ENCODE measurements at places on chromosomes 12 and 14.

DNA sequence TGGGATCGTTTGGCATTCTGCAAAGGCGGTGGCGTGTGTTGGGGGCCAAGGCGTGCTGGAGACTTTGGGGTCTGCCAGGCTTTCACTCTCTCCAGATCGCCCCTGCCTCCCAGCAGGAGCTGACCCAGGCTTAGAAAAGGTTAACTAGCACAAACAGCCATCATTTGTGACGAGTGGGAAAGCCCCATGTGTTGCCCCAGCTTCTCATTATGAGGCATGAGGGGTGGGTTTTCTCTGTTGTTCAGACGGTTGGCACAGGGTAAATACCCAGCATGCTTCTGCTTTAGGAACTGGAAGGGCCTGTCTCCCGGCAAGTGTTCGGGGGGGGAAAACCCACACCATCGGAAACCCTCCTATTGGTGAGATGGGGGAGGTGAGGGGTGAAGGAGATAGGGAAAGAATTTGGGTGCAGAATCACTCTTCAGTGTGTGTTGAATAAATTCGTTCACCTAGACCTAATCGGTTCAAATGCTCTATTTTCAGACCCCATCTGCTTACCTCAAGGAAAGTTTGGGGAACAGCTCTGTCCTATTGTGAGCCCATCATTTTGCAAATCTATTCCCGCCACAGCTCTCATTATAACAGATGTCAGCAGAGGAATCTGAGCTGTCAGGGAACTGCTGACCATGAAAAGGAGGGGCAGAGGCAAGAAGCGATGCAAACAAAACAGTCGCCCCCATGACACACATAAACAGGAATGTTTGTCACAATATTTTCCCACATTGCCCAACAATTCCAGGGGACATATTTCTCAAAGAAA is 34.7 kb upstream of the C12orf42 start:
- no peak for DNase-seq

DNA sequence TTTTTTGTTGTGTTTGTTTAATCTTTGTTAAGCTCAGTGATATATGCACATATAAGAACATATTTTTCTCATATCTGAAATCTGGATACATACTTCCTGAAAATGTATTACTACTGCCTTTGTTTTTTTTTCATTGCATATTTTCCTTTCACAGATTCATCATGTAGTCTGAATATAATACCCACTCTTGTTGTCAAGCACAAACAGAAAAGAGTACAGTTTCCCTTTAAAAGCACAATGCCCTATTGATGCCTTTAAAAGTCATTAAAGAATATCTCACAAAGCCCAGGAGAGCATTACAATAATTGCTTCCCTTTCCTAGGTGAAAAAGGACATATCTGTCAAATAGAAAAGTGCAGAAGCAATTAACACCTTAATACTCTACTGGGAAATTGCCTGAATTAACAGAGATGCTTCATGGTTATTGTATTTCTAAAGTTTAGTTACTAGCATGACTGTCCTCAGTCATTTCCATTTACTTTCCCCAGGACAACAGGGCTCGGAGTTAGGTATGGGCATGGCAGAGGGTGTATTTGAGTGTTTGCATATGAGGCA is 107.4 kb downstream of the GRIP1 start:
- DNase-seq, result no peak

DNA sequence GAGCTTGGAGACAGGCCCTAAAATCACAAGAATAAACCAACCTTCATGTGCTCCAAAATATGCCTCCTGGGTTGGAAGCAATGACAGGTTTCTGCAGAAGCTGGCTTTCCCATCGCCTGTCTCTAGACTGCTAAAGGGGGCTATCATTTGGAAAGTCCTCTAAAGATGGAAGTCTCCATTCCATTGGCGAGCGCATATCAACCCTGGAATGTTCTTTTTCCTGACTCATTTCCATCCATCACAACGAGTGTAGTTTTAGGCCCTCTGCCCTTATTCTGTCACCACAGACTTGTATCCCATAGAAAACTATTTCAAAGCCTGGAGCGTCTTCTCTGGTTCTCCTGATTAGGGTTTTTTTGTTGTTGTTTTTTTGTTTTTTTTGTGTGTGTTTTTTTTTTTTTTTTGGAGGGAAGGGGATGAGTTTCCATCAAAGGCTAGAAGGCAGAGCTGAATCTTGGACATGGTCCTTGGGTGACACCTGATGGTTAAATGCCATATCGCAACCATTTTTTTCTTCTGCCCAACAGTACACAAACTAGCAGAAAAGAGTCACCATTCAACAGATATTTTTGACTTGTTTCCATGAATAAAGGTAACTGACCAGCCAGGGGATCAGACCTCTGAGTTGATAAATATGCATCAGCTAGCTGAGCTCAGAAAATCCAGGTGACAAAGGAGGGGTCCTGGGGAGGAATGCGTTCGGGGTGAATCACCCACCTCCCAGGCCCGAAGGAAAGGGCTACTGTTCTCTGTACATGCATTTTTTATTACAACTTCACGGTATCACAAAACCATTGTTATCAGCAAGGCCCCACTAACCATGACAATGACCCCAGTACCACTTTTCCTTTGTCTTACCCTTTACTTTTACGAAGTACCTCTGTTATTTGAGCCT is 40.5 kb downstream of the KCNA5 start:
- DNase-seq, result no peak

- no peak for DNase-seq
Measured at GRCh38 chr12:116698554-116699075, 39.3 kb downstream of the SPRING1 start.

GRCh38 chr12:124411281-124411878 is 116.5 kb downstream of the RFLNA start:
- no peak for DNase-seq

GRCh38 chr14:89730687-89731086 is 223.8 kb downstream of the EFCAB11 start:
- no peak for DNase-seq

DNA sequence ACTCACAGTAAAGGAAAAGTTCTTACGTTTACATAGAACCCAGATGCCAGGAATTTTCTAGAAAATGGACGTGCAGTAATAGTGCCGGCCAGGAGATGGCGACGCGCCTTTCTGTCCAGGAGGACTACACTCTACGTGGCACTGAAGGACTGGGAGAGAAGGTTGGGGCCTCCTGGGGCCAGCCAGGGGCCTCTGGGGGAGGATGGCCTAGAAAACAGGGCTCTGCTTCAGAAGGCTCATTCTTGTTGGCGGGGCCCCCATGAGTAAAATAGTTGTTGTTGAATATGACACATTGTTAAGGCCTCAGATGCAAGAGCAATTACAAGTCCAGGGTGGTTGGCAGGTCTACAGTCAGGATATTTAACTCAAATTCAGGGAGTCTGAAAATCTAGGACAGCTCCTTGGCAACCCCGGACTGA is 120.1 kb upstream of the MAX start:
- DNase-seq, result peak; percentile 21

DNA sequence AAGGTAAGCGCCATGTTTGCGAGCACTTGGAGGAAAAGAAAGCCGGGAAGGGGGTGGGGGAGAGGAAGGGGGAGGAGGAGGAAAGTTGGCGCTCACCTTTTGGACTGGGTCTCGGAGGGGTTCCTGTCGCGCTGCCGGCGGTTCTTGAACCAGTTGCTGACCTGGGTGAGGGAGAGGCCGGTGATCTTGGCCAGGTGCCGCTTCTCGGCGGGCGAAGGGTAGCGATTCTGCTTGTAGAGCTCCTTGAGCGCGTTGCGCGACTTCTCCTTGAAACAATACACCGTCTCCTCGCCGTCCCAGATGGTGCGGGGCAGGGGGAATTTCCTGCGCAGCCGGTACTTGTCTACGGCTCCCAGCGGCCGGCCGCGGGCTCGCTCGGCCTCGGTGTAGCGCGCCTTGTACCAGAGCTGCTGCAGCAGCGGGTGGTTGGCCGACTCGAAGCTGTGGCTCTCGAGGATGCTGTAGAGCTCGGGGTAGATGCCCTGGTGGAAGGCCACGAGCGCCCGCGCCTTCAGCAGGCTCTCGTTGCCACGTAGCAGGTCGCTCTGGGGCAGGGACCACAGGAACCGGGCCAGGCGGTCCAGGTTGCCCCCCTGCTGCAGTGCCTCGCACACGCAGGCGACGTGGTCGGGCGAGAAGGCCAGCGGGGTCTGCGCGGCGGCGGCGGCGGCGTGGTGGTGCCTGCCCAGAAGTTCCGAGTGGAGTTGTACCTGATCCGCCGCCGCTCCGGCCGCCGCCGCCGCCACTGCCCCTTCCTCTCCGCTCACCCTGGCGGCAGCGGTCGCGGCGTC is 840 bp downstream of the SIX4 start:
- peak; percentile 7 for DNase-seq

DNA sequence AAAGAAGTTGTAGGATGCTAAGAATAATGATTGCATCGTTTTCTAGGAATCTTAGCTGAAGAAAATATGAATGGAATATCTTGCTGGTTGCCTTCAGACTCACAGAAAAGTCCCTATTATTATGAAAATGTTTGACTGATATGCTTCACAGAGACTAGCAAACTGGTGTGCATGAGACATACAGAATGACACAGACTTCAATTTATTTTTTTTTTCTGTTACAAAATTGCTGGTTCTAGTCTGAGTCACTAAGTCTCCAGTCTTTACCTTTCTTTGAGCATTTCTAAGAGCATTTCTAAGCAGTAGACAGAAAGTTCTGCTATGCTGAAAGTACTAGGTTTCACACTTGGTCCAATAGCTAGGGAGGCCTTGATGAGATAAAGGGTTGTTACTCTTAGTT is 377.6 kb upstream of the ATP2B1 start:
- no peak for DNase-seq

DNA sequence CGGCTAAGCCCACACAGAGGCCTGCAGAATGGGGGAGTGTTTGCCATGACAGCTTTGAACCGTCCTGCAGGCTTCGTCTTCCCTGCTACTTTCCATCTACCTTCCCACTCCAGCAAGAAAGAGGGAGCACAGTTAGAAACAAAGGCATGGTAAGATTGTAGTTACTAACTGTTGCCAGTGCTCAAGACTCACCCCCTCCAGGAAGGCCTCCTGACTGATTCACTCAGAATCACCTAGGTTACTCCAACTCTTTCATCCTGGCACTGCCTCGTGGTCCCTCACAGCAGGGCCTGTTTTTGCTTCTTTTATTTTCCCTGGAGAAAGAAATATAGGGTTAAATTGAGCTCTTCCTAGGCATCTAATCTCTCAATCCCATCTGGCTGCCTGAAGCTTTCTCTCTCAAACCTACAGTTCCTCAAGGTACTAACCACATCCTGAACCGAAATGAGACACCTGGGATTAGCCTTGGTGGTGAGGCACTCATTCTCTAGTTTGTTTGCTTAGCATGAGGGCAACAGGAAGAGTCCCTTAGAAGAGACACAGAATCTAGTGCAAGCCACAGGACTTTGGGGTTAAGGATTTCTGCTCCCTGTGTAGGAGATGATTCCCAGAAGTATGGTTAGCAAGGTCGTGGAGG is 7.8 kb downstream of the GALNT6 start:
- DNase-seq, result no peak

DNA sequence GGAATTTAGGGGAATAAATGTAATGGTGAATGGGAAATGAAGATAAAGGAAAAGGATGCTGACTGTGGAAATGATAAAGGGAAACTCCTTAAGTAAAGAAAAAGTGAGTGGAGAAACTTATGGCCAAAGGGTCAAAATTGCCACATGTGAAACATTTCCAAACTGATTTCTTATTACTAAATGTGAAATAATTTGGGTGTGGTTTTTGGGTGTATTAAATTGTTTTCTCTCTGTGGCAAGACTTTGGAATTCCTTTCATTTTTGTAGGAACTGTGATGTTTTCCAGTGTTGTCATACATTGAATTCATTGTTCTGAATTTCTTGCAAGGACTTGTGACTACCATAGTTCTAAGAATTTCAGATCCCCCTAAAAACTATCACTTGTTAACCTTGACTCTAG is 1891.5 kb upstream of the SEL1L start:
- no peak for DNase-seq

DNA sequence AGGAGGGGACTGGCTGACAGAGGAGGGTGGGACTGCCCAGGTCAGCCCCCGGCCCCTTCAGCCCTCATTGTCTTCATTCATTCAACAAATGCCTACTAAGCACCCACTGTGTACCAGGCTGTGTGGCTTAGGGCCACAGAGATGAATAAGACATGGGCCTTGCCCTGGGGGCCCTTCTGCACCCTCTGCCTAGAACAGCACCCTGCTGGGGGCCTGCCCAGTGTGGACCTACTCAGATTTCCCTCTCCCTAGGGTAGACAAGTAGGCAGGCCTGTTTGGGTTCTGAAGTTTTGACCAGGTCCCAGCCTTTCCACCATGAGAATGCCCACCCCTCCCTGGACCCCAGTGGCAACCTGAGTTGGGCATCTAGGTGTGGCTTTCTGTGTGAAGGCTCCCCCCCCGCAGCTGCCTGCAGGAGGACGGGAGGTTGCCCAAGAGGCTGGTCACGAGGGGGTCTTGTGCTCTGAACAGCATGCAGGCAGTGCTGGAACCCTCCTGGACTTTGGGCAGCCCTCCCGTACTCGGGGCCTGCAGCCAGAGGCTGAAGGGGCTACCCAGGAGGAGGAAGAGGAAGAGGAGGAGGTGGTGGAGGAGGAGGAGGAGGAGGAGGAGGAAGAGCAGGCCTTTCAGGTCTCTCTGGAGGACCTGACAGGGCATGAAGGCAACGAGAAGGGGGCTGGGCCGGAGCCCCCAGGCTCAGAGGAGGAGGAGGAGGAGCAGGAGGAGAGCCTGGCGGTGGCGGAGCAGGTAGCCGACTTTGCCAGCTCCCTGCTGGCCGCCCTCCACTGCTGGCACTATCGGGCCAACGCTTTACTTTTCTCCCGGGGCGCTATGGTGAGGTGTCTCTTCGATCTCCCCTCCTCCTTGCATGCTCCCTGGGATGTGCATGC is 33.4 kb downstream of the PLEKHG3 start:
- DNase-seq, result no peak

GRCh38 chr14:103096387-103096786 is 1.9 kb downstream of the EXOC3L4 start:
- no peak for DNase-seq

- no peak for DNase-seq
Measured at GRCh38 chr14:37594971-37595808, at the start of the genes FOXA1 and TTC6. Gene FOXA1, minus strand, starts transcription at chr14:37595249. Its CDS starts 277 bp downstream, at chr14:37594972. Gene TTC6, plus strand, starts transcription at chr14:37595629. Its CDS starts 26,436 bp downstream, at chr14:37622065.

DNA sequence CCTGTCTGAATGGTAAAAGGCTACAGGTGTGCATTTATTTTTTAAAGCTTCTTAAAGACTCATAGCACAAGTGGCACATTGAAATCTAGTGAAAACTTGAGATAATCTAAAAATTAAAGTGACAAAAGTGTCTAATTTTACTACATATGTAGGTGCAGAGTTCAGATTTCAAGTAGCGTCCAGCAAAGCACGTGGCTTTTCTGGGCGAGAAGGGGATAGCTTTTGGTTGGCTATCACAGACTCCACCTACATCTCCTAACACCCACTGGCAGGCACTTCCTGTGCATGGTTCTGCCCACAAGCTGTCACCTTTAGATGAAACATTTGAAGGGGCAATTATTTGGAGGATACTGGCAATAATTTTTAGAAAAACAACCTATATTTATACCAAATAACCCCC is 1.9 kb upstream of the PITPNM2 start:
- no peak for DNase-seq

DNA sequence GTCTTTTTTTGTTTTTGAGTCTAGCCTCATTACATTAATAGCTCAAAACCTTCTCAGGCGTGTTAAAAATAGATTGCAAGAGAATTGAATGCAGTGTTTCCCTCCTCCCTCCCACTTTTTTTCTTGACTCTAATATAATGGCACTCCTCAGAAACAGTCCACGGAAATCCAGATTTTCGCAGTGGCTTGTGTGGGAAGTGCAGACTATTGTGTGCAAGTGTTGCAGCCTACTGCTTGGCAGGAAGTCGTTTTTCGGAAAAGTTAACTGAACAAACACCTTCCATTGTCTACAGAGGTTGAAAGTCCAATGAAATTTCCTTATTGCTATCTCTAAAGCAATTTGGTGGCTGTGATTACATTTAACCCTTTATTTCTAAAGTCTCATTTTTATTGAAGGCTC is 147.9 kb upstream of the E2F7 start:
- no peak for DNase-seq

GRCh38 chr12:124094733-124095132 is 121.7 kb downstream of the ZNF664 start:
- DNase-seq, result no peak

Data from T-helper 9 cell (primary cell).